ENCODE measurements at places on chromosomes 7 and 10. TPM values are rescaled to one million over a fixed set of nuclear protein-coding genes. Genes with fewer than 3 reads are reported as not detected.

Gene ANKRD30A
- not detected for polyA plus RNA-seq

Gene CRTAC1
- polyA plus RNA-seq, result 7.2 TPM

Gene RAMP3
- 168 TPM for polyA plus RNA-seq

Gene VSTM2A
- not detected for polyA plus RNA-seq

Gene PLAC9
- polyA plus RNA-seq, result 49.9 TPM

- DNase-seq, result no peak
These were observed 51.1 kb upstream of the PRSS58 start for GRCh38 chr7:142308918-142309317.

GRCh38 chr7:157301610-157302120 lies 35.1 kb upstream of the DNAJB6 start:
- DNase-seq, result no peak

- DNase-seq, result no peak
These were observed 8.1 kb downstream of the SCART1 start for GRCh38 chr10:133461841-133462240.

GRCh38 chr10:78361031-78361430 lies 327.4 kb downstream of the RPS24 start:
- DNase-seq, result no peak

- no peak for DNase-seq
These were observed 730 bp upstream of the RASSF4 start for GRCh38 chr10:44958898-44959246.

DNA sequence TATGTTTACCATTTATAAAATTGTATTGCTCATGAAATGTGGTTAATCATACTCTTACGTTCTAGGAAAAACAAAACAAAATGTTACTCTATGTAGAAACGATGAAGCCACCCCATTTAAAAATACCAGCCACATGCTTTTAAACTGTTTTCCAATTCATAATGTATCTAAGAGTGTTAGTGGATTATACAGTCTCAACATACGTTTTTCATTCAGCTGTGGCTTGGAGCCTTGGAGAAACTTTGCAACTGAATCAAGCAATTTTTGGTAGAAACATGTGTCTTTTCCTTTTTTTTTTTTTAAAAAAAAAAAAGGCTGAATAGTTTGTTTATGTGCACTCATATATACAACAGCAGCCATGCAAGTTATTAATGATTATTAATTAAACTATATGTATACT lies 378.0 kb upstream of the SEMA3D start:
- DNase-seq, result no peak

GRCh38 chr10:106500925-106501525 lies 663.5 kb downstream of the SORCS1 start:
- DNase-seq, result no peak

GRCh38 chr10:124827474-124827873 lies 25.9 kb downstream of the ABRAXAS2 start:
- no peak for DNase-seq
